Activated CD4-positive, alpha-beta T cell treated with anti-CD3 and anti-CD28 coated beads, Interleukin-2, Interleukin-4, amounts not matched to agents 100 ng/mL and 50 ng/mL, durations not matched to agents 16 hours and 8 hours (primary cell): ENCODE measurements at places on chromosomes 1 and 21.

- no peak for DNase-seq
Measured at GRCh38 chr1:206445116-206445515, 25.2 kb upstream of the IKBKE start.

GRCh38 chr21:17708522-17709265, 96.0 kb upstream of the BTG3 start:
- DNase-seq, result no peak

DNA sequence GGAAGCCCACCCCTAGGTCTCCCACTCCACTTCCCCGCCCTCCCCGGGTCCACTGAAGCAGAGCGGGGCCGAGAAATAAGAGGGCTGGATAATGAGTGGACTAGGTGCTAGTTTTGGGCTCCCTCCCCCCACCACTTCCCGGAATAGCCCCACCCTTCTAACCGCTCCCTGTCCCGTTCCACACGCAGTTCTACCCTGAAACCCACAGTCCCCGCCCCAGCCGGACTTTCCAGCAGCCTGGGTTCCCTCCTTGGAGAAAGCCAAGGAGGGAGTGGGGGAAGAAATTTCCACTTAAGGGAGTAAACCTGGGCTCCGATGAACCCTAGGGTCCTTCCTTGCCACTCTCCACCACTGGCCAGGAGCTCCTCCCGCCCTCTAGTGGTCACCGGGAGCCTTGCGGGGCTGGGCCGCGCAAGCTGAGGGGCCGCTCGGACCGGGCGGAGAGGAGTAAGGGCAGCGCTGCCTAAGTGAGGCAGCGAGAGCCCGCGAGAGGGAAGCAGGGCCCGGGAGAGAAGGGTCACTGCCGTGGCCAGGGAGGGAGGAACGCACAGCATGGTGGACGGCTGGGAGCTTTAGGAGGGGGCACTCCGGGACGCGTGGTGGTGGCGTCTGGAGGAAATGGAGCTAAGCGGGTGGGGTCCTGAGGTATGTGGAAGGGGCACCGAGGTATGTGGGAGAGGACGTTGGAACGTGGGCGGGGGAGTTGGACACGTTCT, 14.3 kb downstream of the THBS3 start:
- peak; percentile 84 for DNase-seq

DNA sequence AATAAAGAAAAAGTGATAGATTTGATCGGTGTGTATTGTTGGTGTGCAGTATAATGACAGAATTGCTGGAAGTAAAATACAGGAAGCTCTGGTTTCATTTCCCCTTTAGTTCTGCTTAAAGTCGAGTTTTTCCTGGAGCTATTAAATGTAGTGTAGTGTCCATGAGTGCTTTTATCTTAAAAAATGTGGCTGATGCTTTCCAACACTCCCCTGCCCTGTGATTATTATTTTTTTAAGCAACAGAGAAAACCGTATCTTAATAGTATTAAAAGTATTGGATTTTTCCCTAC, 1.1 kb downstream of the LGALS8 start:
- no peak for DNase-seq

DNA sequence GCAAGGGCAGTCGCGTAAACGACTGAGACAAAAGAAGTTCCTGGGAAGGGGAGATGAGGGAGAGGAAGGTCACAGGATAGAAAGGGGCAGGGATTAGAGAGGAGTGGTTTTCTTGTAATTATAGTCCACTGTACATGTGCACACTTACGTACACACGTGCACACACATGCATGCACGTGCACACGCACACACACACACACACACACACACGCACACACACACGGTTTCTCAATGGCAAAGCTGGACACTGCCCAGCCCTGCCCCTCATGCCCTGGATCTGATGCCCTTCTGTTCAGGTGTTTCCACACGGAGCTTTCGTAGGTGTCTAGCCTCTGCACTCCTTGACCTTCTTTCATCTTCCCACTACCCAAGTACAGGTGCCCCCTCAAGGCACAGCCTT, 3.9 kb downstream of the OR2B11 start:
- DNase-seq, result no peak

- DNase-seq, result no peak
Measured at GRCh38 chr1:42832641-42833240, 13.7 kb upstream of the ZNF691 start.

DNA sequence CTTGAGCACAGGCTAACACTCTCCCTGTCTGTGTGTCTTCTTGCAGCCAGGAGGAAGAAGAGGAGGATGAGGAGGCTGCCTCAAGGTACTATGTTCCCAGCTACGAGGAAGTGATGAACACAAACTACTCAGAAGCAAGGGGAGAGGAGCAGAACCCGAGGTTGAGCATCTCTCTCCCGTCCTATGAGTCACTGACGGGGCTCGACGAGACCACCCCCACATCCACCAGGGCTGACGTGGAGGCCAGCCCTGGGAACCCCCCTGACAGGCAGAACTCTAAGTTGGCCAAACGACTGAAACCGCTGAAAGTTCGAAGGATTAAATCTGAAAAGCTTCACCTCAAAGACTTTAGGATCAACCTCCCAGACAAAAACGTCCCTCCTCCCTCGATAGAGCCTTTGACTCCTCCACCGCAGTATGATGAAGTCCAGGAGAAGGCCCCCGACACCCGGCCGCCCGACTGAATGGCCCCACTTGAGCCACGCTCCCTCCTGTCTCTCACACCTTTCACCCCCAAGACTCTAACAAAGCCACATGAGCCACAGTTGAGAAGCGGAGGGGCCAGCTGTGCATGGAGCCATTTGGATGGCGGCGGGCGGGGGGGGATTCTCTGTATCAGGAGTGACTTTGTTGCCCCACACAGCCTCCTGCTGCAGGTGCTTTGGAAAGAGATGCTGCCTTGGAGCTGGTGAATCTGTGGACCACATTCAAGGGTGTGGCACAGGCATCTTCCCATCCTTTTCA, 27.6 kb upstream of the FHAD1 start:
- DNase-seq, result no peak

GRCh38 chr1:174519844-174520243, 72.1 kb downstream of the GPR52 start:
- DNase-seq, result no peak

DNA sequence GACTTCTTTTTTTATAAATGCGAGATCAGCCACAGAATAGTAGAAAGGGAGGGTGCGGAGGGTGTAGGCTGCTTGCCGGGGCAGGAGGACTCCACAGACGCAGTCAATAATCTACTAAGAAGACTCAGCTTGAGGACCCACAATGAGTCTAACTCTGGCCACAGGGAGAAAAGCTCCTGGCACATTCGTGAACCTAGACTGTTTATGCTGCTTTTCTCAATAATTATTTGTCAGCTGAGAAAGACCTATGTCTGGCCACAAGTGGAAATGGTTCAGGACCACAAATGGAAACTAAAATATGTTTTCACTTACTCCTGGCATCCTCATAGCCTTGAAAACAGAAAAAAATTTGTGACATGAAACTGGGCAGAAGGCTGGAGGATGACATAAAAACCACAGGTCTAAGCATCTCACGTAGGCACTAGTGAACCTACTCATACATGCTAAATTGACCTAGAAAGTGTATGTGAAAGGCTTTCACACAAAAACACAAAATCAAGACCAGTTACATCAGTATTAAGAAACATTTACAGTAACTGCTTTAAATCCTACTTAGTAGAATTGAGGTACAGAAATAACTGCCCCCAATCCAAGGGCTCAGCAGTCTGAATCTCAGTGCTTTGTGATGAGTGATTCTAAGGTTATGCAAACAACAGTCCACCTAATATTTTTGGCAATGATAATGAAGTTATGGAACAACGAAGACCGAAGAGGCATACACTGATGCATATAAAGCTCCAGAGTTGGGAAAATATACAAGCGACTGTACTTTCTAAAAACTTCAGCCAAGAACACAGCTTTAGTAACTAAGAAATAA, 159.5 kb downstream of the SLC45A1 start:
- DNase-seq, result peak; percentile 67

DNA sequence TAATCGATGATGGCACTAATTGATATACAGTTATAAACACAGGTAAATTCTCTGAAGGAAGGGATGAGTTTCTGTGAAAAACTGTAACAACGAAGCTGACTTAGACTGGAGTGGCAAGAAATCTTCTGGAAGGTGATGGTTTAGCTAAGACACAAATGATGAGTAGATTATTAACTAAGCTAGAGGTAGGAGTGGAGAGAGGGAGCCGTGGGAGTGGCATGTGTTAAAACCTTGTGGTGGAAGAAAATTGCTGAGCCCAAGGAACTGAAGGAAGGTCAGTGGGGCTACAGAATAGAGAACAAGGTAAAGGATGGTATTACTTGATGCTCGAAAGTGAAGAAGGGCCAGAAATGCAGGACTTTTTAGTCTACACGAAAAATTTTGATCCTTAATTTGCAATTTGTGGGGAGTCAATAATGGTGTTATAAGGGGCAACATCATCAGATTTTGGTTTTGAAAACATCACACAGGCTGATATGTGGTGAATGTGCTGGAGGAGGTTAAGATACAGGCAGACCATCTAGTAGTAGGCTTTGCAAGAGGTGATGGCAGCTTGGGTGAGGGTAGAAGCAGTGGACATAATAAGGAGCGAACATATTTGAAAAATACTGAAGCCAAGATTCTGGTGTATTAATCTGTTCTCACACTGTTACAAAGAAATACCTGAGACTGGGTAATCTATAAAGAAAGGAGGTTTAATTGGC, 93.8 kb downstream of the S1PR1 start:
- DNase-seq, result no peak

DNA sequence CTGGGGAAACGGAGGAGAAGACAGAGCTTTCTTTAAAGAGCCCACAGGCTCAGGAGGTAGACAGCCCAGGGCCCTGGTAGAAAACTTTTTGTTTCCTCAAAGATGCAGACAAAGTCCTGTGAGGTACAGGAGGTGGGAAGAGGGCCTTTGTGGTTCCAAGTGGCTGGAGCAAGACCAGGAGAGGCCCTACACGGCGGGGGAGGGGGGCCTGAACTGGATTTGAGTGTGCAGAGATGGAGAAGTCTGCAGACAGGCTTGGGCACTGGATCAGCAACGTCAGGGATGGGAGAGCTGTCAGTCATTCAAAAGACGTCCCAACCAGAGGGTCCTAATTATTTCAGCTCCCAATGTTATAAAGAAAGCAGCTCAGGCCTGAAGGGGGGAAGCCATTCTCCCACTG, 126.2 kb downstream of the EPHB2 start:
- no peak for DNase-seq

- DNase-seq, result no peak
Measured at GRCh38 chr1:167198518-167199133, 22.1 kb upstream of the POU2F1 start.

DNA sequence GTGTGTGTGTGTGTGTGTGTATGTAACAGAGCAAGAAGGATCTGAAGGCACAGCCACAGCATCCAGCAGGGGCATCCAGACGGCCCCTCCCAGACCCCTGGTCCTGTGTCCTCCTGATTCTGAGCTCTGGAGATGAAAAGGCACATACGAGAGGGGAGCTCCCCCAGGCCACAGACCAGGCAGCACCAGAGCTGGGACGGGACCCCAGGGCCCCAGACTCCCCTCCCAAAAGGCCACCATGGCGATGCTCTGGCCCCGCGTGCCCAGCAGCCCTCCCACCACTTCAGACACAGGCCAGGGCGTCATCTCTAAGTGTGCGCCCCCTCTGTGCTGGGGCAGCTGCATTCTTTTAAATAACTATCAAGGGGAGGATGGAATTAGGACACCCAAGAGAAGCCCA, 245.8 kb downstream of the MATN1 start:
- no peak for DNase-seq

DNA sequence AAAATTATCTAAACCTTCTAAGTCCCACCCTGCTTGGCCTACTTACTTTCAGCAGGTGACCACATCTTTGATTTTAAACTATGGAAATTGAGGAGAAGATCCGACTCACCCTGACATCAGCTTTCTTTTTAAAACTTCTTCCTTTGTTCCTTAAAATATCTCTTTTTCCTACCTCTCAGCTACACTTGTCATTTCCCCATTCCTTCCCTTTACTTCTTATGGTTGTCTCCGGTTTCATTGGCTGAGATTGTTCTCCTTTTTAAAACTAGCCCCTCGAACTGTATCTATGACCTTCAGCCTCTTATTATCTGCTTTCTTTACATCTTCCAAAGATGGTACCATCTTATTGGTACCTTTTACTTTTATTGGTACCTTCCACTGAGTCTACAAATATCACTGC, 87.8 kb upstream of the NRIP1 start:
- no peak for DNase-seq

GRCh38 chr21:33433001-33433400, 29.8 kb downstream of the IFNGR2 start:
- DNase-seq, result no peak

- no peak for DNase-seq
Measured at GRCh38 chr1:6412896-6413295, 6.8 kb downstream of the HES2 start.

- no peak for DNase-seq
Measured at GRCh38 chr1:206679738-206680211, 4.9 kb upstream of the MAPKAPK2 start.

GRCh38 chr1:37434292-37435225, 39.8 kb upstream of the ZC3H12A start:
- DNase-seq, result peak; percentile 73

GRCh38 chr1:11708554-11709350, 17.2 kb downstream of the DRAXIN start:
- DNase-seq, result no peak

DNA sequence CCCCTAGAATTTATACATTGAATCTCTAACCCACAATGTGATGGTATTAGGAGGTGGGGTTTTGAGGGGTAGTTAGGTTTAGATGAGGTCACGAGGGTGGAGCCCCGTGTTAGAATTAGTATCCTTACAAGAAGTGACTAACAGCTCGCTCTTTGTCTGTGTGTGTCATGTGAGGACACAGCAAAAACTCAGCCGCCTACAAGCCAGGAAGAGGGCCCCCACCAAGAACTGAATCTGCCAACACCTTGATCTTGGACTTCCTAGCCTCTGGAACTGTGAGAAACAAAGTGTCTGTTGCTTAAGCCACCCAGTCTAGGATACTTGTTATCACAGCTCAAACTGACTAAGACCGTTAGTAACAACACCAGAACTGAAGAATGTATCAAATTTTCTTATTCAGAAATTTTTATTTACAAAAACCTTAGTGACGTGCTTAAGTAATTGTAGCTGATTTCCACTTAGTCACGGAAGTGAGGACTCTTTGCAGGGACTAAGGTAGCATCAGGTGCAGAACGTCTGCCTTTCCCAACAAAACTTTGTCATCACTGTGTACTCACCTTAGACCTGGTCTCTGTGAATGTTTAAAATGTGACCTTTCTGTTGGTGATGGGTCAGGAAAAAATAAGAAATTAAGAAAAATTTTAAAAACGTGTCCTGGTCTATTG, 24.5 kb upstream of the LRRC8C start:
- DNase-seq, result peak; percentile 85
